RCC 7860 (cell line): ENCODE measurements at places on chromosomes 12 and 14.

DNA sequence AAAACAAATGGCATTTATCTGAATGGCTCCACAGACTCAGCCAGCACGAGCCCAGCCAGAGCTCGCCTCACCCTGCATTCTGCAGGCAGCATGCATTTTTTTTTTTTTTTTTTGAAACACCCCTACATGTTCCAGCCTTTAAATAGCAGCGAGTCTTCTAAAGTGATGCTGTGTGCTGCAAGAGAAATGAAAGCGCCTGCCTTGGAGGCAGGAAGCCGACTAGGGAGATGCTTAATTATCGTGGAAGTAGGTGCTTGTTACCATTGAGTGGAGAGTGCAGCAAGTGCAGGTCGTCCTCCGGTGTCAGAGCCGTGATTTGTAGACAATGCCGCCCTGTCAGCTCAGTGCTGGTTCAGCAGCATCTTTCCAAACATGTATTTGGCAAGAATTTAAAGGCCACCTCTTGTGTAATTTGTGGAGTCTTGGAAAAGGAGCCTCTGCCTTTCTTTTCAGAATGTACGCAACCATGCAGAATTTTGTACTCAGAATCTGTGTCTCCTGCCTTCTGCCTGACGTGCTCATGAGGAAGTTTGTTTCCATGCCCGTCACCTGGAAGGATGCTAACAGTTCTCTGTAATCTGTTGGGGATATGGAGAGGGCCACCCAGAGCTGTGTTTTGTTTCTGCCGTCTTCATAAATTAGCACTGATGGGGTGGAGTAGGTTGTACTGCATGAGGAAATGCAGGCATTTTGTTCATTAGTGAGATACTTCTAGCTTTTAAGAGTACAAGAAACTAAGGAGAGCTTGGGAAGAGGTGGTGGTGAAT is 345.9 kb upstream of the RGS6 start:
- no peak for DNase-seq

DNA sequence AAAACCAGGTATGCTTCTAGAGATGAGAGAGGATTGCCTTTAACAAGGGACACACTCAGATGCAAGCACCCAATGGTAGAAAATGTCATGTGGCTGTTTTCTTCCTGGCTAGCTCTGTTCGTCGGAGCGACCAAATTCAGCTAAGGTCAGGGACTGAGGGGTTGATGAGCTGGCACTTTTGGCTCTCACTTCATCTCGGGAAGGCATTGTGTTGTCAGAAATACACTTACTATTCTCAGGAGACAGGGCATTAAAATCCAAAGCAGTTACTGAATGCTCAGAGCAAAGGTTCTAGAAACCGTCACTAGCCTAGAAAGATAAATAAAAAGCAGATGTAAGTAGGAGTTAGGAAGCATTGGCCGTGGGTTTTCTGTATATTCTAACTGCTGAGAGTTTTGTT is 275.7 kb upstream of the SSTR1 start:
- no peak for DNase-seq

DNA sequence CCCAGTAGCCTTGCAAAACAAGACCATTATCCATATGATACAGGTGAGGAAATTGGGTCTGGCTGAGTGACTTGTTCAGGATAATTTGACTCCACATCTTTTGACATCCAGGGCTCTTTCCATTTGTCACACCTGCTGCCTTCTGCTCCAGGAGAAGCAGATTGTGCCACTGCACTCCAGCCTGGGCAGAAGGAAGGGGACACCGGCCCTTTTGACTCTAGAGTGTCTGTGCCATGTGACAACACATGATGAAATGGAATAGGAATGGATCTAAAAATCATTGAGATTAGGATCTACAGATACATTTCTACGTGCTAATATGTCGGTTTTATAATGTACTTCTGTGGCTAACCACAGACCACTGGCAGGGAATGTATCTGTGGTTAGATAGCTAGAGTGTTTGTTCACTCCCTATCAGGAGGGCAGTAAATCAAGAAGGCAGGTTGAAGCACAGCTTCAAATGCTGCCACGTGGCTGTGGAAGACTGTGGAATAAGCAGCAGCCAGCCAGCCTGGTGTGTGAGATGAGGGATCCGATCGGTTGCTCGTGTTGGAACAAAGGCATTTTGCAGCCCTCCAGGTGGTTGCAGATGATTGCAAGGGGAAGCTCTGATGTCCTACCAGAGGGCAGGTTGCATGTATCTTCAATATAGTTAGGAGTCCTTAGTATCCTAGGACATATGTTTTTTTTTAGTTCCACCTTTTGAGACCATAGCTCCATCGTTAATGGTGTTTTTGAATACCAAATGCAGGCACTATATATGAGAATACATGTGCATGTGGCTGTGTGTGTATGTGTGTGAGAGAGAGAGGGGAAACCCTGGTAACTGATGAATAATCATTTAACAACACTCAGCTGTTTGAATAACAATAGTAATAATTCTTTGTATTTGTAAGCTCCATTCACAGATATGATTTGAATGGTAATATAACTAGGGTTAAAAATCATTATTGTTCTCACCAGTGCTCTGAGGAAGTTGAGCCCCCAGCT is 28.6 kb downstream of the EML1 start:
- DNase-seq, result peak; percentile 59

- DNase-seq, result no peak
Observed at GRCh38 chr14:94144765-94145164, 15.4 kb upstream of the IFI27L2 start.

GRCh38 chr14:93937519-93937918 is 10.4 kb downstream of the FAM181A start:
- DNase-seq, result no peak
